Upper lobe of right lung (tissue), 1 donor: ENCODE measurements at places on chromosomes 5 and 9.

- DNase-seq: no peak
Measured at GRCh38 chr9:78213712-78214111, 22.2 kb upstream of the CEP78 start.

- no peak for DNase-seq
Measured at GRCh38 chr9:98222885-98223691, 30.7 kb upstream of the CORO2A start.

DNA sequence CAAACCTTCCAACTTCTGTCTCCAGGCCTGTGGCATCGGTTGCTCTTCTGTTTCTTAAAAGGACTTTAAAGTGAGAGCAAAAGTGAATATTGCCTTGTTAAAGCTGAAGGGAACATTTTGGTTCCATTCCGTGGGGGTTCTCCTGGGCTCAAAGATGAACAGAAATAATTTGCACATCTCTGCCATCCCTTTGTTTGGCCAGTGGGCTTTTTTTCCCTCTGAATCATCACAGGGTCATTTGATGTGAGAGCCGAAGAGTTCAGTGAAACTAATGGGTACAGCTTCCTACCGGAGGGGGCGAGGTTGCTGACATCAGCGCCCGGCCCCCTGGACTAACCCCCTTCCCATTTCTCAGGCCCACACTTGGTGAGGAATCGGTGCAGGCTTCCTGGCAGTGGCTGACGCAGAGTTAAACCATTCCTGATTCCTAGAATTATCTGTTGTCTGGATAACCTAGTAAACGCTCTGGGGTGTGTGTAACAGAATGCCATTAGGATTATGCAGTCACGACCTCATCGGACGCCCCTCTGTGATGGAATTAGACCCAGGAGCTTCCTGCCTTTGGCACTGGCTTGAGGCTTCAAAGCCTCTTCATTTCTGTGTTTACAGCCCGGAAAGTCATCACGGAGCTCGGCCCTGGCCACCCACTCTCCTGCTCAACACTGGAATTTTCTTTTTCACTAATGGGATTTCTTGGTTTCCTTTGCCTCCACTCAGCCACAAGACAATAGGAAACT lies 61.6 kb upstream of the RPL26L1 start:
- DNase-seq: no peak

GRCh38 chr5:1901061-1901460 lies 18.3 kb upstream of the IRX4 start:
- DNase-seq: no peak

GRCh38 chr5:149859746-149860145 lies 84.8 kb downstream of the PDE6A start:
- no peak for DNase-seq

- no peak for DNase-seq
Measured at GRCh38 chr5:138696501-138696900, 56.7 kb upstream of the CTNNA1 start.

DNA sequence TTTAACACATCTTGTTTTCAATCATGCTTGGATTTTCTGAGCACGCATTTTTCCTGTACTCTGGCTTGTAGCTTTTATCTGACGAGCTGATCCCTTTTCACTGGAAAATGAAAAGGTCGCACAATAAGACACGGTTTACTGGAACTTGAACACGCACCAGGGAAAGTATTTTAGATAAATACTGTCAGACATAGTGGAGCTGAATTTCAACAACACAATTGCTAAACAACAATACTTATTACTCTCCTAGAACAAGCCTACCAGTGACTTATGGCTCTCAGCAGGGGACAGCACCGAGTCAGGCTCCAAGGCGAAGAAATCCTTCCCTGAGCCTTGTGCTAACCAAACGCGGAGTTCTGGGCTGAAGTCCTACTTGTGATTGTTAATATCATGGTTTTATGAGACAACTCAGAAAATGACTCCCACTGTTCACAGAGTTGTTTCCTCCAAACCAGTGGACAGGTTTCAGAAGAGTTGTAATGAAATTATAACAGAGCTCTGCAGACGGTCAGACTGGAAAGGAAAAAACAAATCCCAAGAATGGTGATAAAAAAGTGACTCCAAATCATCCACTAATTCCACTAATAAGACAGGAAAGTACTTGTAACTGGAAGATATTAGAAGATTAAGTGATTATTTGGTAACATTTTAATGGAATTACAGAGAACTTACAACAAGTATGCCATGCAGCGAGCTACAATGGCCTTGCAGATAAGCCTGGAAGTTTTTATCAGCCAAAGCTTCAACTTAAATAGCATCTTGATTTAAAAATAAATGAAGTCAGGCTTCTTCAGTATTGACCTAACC lies 359.6 kb downstream of the EBF1 start:
- DNase-seq: no peak

GRCh38 chr9:33211695-33212393 lies 28.1 kb upstream of the SPINK4 start:
- no peak for DNase-seq

DNA sequence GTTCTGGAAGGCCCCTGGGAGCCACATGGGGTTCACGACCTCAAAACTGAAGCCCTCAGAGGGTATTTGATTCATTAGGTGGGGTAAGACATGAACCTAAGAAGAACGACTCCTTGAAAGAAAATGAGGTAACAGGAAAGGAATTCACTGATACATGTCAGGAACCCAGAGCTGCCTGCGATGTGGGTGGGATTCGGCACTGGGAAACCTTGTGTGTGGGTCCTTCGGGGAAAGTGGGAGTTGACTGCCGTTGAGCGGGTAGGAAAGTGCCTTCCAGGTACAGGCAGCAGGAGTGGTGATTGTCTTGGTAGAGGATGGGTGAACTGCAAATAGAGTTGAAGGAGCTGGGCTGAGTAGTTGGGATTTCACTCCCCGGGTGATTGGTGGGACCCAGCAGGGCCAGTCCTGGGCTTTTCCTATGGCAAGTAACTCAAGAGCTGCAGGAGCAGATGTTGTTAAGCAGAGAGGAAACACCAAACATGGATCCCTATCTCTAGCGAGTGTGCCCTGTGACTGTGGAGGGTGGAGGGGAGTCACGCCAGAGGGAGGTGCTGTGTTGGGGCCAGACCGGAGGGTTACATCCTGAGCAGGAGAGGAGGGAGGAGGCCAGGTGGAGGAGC lies 30.8 kb downstream of the ANKRD33B start:
- DNase-seq: no peak

DNA sequence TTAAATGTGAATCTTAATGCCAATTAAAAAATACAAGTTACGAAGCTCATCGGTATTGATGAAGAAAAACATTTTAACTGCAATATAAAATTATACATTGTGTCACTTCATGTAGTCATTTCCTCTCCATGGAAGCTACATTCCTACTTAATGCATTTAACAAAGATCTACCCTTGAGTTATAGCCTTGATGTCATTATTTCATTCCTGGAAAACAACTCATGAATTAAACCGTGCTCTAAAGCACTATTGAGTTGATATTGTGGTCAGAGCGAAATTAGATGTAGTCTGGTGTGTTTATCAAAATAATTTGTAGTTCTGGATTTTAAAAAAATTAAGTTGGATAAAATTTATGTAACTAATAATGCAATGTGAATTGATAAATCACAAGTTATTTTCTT lies 11.1 kb downstream of the C5orf47 start:
- DNase-seq: no peak

- DNase-seq: no peak
Measured at GRCh38 chr5:154607746-154608145, 129.7 kb upstream of the HAND1 start.

GRCh38 chr9:76699971-76700370 lies 64.3 kb upstream of the PCA3 start:
- DNase-seq: no peak

- no peak for DNase-seq
Measured at GRCh38 chr9:129109952-129110739, 447 bp downstream of the CRAT start.

DNA sequence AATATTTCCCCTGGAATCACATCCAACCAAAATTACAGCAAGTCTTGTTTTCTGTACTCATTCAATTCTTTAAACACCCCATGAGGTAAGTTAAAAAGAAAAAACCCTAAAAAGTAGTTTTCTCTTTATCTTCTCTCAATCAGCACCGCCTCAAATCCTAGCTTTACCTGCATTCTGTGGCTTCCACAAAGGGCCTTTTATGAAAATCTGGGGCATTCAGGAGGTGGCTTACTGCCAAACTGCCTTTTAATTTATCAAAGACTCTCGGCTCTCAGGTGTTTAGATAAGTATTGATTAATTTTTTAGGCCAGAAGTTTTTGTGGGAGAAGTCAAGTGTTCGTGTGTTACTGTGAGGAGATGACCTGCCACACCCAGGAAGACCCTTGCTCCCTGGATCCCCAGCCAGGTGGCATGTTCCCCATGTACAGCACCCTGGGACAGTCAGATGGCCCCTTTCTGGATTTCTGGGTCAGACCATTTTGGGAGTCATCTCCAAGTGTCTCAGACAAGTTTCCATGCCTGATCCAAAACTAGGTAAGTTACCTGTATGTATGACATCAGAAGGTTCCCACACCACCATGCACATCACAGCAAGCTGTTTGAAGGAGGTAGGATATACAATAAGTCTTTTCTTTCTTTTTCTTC lies 6.2 kb upstream of the TMEM171 start:
- DNase-seq: no peak

DNA sequence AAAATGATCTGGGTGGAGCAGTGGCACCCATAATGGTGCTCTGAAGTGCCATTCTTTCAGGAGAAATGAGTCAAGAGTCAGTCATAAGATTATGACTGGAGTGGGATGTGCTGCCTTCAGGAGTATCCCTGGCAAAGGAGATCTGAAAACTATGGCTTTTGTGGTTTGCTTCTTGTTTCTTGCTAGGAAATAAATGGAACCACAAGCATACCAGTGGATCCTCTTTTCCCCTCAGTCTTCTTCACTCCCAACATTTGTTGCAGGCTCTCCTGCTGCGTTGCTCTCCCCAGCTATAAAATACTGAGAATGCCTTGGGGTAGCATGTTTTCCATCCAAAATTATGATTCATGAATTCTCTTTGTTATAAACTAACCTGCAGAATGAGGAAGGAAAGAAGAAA lies 199.1 kb downstream of the NNT start:
- DNase-seq: no peak

- no peak for DNase-seq
Measured at GRCh38 chr9:89372979-89373378, 54.7 kb downstream of the SECISBP2 start.

- no peak for DNase-seq
Measured at GRCh38 chr9:77798140-77798539, 150.0 kb upstream of the GNA14 start.

- DNase-seq: peak; percentile 86
Measured at GRCh38 chr5:147310059-147310704, 75.4 kb downstream of the STK32A start.

DNA sequence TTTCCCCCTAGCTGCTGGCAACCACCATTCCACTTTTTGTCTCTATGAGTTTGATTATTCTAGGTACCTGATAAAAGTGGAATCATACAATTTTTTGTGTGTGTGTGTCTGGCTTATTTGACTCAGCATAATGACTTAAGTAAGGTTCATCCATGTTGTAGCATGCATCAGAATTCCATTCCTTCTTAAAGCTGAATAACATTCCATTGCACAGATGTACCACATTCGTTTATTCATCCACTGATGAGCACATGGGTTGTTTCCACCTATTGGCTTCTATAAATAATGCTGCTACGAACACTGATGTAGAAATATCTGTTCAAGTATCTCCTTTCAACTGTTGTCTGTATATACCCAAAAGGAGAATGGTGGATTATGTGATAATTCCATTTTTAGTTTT lies 33.7 kb downstream of the AP3B1 start:
- no peak for DNase-seq

DNA sequence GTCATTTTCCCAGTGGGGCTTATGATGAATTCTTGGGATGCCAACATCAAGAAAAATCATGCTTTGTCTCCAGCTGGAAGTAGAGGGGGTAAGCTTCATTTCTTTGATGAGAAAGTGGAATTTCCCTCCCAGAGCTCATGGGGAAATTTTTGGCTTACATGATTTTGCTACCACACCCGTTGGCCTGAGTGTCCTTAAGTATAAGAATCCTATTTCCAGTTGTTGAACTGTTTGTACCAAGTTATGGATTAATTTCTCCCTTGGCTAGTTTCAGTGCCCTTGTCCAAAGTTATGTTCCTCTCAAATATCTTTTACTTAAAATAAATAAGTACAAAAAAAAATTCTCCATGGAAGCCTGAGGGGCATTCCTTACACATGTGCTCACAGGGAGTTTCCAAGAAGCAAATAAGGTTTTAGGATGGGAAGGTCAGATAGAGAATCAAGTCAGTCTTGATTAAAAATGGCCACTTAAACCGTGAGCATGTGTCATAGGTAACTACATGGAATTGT lies 82.3 kb downstream of the PTCD2 start:
- no peak for DNase-seq

- no peak for DNase-seq
Measured at GRCh38 chr5:88693071-88693932, 189.7 kb downstream of the MEF2C start.

DNA sequence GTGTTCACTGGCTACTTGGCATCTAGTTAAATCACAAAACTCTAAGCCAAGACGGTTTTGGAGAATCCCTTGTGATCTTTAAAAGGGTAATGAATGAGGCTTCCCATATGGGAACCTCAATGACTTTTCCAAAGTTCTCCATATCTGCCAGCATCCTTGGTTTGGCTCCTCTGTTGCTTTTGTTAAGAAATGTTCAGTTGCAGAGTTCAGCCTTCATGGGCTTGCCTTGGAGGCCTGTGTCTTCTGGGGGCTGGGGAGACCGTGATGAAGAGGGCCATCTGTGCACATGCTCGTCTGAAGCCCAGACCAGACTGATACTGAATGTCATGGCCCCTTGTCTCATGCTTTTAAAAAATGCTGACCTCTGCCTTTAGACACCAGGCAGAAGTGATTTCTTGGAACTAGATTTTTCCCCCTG lies 84.3 kb downstream of the RAI14 start:
- no peak for DNase-seq

- DNase-seq: peak; percentile 46
Measured at GRCh38 chr9:93652604-93653592, 76.5 kb downstream of the PHF2 start.

GRCh38 chr9:105880517-105880916 lies 186.2 kb downstream of the TMEM38B start:
- no peak for DNase-seq

GRCh38 chr9:27654629-27655285 lies 81.5 kb upstream of the C9orf72 start:
- no peak for DNase-seq

- DNase-seq: no peak
Measured at GRCh38 chr9:91908746-91909145, 41.3 kb downstream of the ROR2 start.
